NCI-H2107 (cell line): ENCODE measurements at places on chromosomes 6 and 20.
A peak's percentile ranks its signal among the peaks of the same experiment; 100 is the strongest.

DNA sequence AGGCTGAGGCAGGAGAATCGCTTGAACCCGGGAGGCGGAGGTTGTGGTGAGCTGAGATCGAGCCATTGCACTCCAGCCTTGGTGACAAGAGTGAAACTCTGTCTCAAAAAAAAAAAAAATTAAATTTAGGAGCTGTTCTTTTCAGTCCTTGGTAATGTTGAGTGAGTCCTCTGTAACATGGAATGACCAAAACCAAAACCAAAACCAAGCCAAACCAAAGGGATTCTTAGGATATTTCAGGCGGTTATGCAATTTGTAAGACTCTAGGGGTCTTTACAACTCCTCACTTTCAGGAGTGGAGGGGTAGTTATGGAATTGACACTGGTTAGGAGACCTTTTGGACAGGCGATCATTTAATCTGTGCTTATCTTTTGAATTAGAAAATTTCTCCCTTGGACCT, 15.8 kb downstream of the TIAM2 start:
- no peak for DNase-seq

- DNase-seq, result no peak
Observed at GRCh38 chr6:4819706-4820283, 43.6 kb downstream of the CDYL start.

GRCh38 chr6:136427378-136427717, 122.9 kb downstream of the MAP7 start:
- DNase-seq, result no peak

DNA sequence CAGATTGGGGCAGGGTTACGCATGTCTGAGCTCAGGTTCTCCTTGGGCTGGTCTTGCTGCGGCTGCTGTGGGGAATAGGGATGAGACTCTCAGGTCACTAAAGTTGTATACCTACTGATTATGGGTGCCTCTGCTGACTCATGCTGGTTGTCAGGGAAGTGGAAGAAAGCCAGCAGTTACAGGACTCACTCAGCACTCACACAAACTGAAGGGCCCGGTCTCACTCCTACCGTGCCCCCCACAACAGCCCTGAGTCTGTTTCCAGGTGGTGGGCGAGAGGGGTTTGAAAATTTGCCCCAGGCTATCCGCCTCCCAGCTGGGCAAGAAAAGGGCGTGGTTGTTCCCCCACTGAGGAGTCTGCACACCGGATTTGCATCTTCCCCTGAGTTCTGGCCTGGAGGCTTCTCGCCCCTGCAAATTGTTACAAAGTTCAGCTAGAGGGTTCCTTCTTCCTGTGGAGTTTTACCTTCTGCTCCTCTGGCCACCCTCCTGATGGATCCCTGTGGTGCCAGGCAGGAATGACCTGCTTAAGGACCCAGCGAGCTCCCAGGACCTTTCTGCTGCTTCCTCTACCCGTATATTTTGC, 659.2 kb downstream of the HDGFL1 start:
- no peak for DNase-seq

DNA sequence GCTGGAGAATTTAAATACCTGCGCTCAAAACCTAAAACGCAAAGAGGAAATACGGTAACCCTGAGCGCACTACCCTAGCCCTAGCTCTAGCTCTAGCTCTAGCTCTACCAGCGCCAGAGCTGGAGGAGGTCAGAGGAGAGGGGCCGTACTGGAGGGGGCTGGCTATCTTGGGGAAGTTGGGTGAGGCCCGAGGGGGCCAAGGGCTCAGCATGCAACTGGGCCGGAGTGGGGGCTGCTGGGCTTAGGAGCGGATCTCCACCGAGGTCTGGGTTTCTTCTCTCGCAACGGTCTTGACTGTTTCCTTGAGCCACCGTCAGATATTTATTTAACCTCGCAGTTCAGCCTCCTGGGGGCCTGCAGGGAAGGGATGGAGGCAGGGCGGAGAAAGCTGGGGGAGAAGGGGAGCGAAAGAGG, 91.0 kb downstream of the NCR2 start:
- DNase-seq, result no peak

- DNase-seq, result no peak
Observed at GRCh38 chr20:9574776-9575175, 60.4 kb downstream of the LAMP5 start.

DNA sequence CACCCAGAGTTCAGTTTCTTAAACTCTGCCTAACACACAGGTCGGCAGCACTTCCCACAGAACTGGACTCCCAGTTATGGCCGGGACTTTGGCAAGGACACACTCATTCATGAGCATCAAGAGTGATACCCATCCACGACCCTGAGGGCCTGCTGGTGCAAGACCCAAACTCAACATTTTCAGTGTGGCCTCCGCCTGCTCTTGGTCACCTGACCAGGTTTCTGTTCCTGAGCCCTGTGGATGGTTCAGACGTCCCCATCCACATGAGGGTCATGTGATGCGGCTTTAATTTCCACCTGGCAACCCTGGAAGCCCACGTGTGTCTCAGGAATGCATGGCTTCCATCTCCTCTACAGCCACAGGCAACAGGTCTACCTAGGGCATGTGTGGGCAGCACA, 245.3 kb downstream of the DLL1 start:
- no peak for DNase-seq

DNA sequence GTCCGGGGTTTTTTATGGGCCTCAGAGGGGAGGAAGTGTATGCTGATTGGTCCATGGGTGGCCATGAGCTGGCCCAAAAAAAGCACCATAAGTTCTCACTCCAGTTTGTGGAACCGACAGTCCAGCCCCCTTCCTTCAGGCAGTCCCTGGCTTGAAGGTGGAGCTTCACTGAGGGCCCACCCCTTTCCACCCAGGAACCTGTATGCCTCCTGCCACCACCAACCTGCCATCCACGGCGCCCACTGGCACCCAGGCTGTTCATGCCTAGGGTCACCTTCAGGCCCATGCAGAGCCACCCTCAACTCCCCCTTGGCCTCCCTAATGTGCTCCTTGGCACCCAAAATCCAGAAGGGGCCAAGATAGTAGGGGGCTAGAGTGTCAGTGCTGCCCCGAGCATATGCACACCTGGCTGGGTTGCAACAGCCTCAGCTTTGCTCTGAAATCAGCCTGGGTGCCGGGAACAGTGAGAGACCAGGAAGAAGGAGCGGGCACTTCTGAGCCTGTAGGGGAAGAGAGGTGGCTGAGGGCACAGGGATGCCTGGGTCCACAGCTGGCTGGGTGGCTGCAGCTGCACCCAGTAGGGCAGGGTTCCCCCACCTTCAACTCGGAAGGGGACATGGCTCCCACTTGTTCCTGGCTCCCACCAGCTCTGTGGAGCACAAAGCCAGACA, 292.4 kb downstream of the ARHGAP18 start:
- DNase-seq, result no peak

- no peak for DNase-seq
Observed at GRCh38 chr20:23349338-23350195, 1.0 kb upstream of the NXT1 start.

DNA sequence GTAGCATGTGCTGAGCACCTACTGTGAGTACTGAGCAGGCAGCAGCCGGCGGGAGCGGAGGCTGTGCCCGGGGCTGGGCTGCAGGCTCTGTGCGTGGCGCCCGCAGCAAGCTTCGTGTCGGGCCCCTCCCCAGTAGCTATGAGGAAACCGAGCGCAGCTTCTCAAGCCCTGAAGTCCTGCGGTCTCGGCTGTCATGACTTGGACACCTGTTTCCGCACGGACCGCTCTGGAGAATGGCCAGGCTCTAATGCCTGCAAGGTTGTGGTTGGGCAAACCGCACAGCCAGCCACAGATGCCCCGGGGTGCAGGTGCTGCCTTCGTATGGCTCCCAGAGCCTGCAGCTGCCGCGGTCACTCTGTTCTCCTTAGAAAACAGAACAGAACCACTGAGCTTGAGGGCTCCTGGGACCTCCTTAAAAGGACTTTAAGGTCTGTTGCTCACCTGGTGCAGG, 33.7 kb downstream of the PYGB start:
- DNase-seq, result peak; percentile 44

GRCh38 chr6:39007575-39007974, 41.0 kb upstream of the GLP1R start:
- DNase-seq, result no peak

- no peak for DNase-seq
Observed at GRCh38 chr6:10373642-10374359, 41.1 kb downstream of the TFAP2A start.

DNA sequence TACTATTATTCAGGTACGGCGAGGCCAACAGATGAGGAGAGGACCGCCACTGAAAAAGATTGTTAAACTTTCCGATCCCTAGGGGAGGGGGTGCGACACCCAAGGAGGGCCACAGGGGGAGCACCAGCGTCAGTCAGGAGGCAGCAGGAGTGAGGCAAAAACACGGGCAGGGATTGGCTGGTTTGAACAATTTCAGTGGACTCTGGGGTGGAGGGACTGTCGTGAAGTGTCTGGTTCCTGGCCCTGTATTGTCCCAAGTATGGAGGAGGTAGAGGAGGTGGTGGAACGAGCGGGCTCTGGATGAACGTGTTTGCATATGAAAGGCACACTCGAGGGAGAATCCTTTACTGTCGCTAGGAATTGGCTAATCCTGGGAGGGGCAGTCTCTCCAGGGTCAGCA, 32.5 kb upstream of the MCUR1 start:
- DNase-seq, result no peak

- no peak for DNase-seq
Observed at GRCh38 chr6:3803627-3804468, 45.3 kb upstream of the FAM50B start.

- DNase-seq, result no peak
Observed at GRCh38 chr6:56995347-56995902, 40.5 kb downstream of the BEND6 start.

GRCh38 chr20:36273414-36274180, 32.5 kb upstream of the DLGAP4 start:
- DNase-seq, result no peak

DNA sequence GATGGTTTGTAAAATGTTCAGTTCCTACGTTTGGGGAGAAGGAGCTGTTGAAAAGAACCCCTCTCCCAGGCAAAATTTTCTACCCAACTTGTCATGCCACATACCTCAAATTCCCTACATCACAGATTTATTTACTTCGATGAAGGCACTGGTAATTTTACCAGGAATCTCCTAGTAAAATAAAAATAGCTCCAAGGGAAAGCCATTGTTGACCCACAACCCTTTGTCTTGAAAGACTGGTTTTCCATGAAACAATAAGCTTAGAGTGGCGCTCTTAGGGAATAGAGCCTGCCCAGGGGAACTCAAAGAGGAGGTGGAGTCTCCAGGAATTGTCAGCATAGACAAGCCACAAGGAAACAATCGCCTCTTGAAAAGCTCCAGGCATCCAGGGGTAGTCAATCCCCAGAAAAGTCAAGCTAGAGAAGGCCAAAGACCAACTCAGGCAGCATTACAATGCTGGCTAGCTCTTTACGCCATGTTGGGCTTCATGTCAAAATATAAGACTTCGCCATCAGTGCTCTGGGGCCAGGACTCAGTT, 99.2 kb upstream of the RREB1 start:
- DNase-seq, result no peak
